ENCODE measurements at places on chromosomes 5 and 9.

GRCh38 chr9:89426384-89426961, 71.4 kb downstream of the SEMA4D start:
- no peak for DNase-seq

GRCh38 chr9:81430727-81431126, 258.6 kb downstream of the TLE1 start:
- no peak for DNase-seq

- no peak for DNase-seq
Measured at GRCh38 chr9:2657427-2657826, 35.8 kb downstream of the VLDLR start.

- no peak for DNase-seq
Measured at GRCh38 chr9:89617978-89618377, 13.2 kb downstream of the GADD45G start.

- no peak for DNase-seq
Measured at GRCh38 chr5:152456815-152457443, 51.9 kb upstream of the NMUR2 start.

- DNase-seq, result no peak
Measured at GRCh38 chr9:87673446-87674120, 52.3 kb upstream of the CTSL start.

DNA sequence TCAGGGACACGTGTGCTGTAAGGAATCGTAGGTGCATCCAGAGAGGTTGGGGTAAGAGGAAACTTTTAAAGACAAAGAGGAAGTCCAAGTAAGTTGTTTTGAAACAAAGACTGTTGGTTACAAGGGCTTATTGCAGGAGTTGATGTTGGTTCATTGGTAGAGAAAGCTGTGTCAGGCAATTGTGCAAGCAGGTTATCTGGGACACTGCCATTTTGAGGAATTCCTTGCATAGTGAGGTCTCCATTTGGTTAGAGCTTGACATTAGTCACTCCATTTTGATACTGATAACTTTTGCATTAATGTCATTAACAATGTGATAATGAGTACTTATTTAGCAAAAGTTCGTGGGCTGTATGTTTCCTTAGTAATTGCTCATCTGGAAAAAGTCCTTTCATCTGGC, 24.9 kb downstream of the CNOT6 start:
- DNase-seq, result no peak
